CD4-positive, alpha-beta T cell (primary cell): ENCODE measurements at places on chromosomes 2 and 18. TPM values are rescaled to one million over a fixed set of nuclear protein-coding genes. Genes with fewer than 3 reads are reported as not detected.

DNA sequence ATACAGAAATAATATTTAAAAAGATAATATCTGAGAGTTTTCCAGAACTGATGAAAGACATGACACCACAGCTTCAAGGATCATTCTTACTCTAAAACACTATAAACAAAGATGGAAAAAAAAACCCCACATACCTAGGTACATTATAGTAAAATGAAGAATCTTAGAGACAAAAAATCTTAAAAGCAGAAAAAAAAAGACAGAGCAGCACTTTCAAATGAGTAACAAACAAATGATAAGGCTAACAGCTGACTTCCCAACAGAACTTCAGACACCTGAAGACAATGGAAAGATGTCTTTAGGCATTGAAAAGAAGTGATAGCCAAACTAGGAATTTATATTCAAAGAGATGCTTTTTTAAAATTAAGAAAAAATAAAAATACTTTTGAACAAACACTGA is 21.2 kb upstream of the AFF3 start:
- no peaks in the 10 kb centered on the region for H3K4me1 ChIP-seq
- no peak overlapping the region for H3K27ac ChIP-seq
- no peak for DNase-seq
- no peaks in the 10 kb centered on the region for H3K27me3 ChIP-seq
- no peaks in the 10 kb centered on the region for H3K36me3 ChIP-seq
- no peak overlapping the region for H3K4me3 ChIP-seq

DNA sequence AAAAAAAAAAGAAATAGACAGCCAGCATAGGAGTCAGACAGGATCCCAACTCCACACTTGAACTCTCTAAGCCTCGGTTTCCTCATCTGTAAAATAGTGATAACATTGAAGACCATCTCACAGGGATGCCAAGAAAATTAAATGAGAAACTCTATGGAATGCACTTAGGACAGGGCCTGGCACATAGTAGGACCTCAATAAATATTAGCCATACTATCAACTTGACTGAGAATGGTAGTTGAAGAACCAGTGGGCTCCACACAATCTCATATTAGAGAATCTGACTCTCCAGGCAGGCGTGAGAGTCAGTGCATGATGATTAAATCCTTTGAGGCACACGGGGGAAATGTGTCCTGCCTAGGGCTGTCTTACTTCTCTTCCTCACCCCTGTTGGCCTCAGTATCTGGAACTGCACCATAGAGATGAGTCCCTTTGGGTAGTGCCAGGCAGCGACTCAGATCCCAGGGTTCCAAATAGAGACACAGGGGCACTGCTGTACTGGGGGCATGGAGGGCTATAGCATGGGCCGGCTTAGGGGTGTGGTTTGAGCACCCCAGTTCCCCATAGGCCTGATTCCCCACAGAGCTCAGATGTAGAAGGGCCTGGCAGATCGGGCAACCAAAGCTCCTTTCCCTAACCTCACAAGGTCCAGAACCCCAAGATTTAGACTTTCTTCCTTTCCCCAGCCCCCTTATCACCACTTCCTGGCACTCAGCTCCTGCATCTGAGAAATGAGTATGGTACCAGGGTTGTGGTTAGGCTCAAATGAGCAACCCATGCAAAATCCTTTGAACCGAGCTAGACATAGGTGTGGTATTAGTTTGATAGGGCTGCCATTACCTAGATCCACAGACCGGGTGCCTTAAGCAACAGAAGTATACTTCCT is 51.3 kb upstream of the CAB39 start:
- no peak overlapping the region for H3K4me3 ChIP-seq
- no peaks in the 10 kb centered on the region for H3K36me3 ChIP-seq
- peaks cover 97% of the 10 kb centered on the region for H3K4me1 ChIP-seq
- H3K27me3 ChIP-seq, result no peaks in the 10 kb centered on the region

DNA sequence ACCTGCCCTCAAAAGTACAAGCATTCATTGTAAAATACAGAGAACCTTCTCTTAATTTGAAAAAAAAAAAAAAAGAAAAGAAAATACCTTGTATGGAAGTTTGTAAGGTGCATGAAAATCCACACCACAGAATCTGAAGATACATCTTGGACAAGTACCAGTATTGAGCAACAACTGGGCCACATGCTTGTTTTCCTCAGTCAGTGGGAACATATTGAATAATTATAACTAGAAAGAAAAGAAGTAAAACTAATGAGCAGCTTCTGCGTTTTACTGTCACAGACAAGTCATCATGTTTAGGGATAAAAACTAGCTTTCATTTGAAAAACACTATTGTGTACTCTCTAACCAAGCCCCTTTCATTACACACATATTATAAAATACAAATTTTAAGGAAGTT is 5.8 kb upstream of the PEX13 start:
- H3K27me3 ChIP-seq, result no peaks in the 10 kb centered on the region
- H3K4me3 ChIP-seq, result no peak overlapping the region
- no peak for DNase-seq
- H3K27ac ChIP-seq, result no peak overlapping the region

The IL36A gene
- not detected for total RNA-seq

- no peak for DNase-seq
- no peaks in the 10 kb centered on the region for H3K4me1 ChIP-seq
- no peaks in the 10 kb centered on the region for H3K27me3 ChIP-seq
- H3K4me3 ChIP-seq, result no peak overlapping the region
- no peaks in the 10 kb centered on the region for H3K36me3 ChIP-seq
- H3K27ac ChIP-seq, result no peak overlapping the region
Measured at GRCh38 chr2:149744865-149745264, 157.3 kb upstream of the MMADHC start.

DNA sequence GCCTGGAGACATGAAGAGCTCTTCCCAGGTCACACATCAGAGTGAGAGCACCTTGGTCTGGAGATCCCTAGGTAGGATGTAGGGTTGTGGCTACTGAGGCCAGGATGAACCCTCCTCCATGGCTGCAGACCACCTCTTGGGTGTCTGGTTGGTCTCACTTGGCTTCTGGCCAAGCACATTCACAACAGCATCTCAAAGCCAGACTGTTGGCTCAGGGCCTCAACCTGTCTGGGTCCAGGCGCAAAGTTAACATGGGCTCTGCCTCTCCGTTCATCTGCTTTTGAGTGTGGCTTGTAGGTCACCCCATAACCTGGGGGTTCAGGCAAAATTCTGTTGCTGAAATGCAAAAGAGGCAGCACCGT is 40.1 kb downstream of the RHOB start:
- H3K36me3 ChIP-seq, result no peaks in the 10 kb centered on the region
- no peak for DNase-seq
- H3K4me1 ChIP-seq, result no peaks in the 10 kb centered on the region
- no peak overlapping the region for H3K4me3 ChIP-seq
- H3K27me3 ChIP-seq, result no peaks in the 10 kb centered on the region

The REG3A gene
- total RNA-seq, result not detected

The DPP10 gene
- not detected for total RNA-seq

DNA sequence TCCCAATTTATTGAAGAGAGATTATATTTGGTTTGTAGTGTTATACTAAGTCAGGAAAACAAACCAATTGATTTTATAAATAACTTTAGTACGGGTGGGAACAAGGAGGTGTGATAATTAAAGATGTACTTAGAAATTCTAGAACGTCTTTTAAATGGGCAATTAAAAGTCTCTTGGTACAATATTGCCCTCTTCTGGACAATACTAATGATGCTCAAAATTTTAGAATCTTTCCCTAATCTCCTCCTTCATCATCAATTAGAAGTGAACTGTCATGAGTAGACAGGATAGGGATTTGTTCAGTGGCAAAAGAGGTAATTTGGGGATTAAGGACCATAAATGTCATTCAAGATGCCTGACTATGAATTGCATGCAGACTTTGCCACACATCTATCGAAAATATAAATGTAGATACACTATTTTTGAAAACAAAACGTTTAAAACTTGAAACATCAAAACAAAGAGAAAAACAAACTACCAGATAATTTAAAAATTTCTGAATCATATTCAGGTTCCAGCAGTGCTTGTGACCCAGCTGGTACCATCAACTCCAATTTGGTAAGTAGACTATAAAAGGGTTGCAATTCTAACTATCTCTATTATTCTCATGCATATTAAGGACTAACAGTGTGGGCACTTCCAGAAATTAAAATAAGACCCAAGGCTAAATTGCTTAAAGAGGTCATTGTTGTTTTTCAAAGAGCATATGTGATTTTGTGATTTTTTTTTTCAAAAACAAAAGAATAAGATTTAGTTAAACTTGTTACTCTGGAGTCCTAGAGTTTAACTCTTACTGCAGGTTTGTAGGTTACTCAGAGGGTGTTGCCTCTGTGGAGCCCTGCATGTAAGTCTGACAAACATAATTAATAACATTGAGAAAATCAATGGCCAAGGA is 123.5 kb downstream of the LAMA3 start:
- H3K27ac ChIP-seq, result no peak overlapping the region
- peak; percentile 57 for DNase-seq
- no peak overlapping the region for H3K4me3 ChIP-seq
- H3K27me3 ChIP-seq, result no peaks in the 10 kb centered on the region
- peaks cover 9% of the 10 kb centered on the region for H3K4me1 ChIP-seq

GRCh38 chr18:48805826-48806535 is 144.8 kb downstream of the SMAD7 start:
- H3K36me3 ChIP-seq, result no peaks in the 10 kb centered on the region
- H3K4me3 ChIP-seq, result no peak overlapping the region
- peaks cover 33% of the 10 kb centered on the region for H3K4me1 ChIP-seq
- H3K27ac ChIP-seq, result no peak overlapping the region

The PRKAG3 gene
- total RNA-seq, result not detected

- no peak overlapping the region for H3K4me3 ChIP-seq
- peaks cover 74% of the 10 kb centered on the region for H3K36me3 ChIP-seq
- no peak for DNase-seq
- no peak overlapping the region for H3K27ac ChIP-seq
- peaks cover 70% of the 10 kb centered on the region for H3K4me1 ChIP-seq
Measured at GRCh38 chr2:240575101-240575965, 7.0 kb downstream of the RNPEPL1 start.
